Iris pigment epithelial cell (primary cell): ENCODE measurements at places on chromosomes 12 and 14.

GRCh38 chr12:123657211-123657610 is 13.7 kb upstream of the TCTN2 start:
- DNase-seq: no peak

GRCh38 chr12:64010069-64010686 is 165.7 kb downstream of the SRGAP1 start:
- DNase-seq: peak; percentile 86

GRCh38 chr14:80629606-80630005 is 311.9 kb downstream of the CEP128 start:
- peak; percentile 54 for DNase-seq

GRCh38 chr12:113097716-113098440 is 37.7 kb downstream of the RASAL1 start:
- peak; percentile 16 for DNase-seq
